Mesenteric fat pad (tissue), 1 donor: ENCODE measurements at places on chromosomes 13 and 19. TPM values are rescaled to one million over a fixed set of nuclear protein-coding genes. Genes with fewer than 3 reads are reported as not detected.

The CLEC11A gene
- 13.2 TPM for total RNA-seq

The ERICH4 gene
- not detected for total RNA-seq

The ZNF626 gene
- total RNA-seq, result 8.7 TPM

The S1PR2 gene
- total RNA-seq, result 13.3 TPM

The KCNK6 gene
- total RNA-seq, result 14.3 TPM

The SLC46A3 gene
- total RNA-seq, result 17.9 TPM

The CASP14 gene
- total RNA-seq, result not detected

The TNFRSF19 gene
- 1.5 TPM for total RNA-seq

The GRK1 gene
- not detected for total RNA-seq

DNA sequence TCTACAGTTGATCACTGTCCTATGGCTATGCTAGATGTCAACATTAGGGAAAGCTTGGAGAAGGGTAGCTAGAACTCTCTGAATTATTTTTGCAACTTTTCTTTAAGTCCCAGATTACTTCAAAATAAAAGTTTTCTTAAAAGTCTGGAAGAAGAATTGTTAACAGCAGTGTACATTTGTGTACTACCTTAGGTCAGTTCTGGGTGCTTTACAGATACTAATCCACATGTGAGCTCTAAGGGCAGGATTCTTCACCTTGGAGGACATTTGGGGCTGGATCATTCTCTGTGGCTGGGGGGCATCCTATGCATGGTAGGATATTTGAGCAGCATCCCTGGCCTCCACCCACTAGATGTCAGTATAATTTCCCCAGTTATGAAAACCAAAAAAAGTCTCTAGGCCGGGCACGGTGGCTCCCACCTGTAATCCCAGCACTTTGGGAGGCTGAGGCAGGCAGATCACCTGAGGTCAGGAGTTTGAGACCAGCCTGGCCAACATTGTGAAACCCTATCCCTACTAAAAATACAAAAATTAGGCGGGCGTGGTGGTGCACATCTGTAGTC lies 2.8 kb downstream of the BRME1 start:
- DNase-seq, result no peak

DNA sequence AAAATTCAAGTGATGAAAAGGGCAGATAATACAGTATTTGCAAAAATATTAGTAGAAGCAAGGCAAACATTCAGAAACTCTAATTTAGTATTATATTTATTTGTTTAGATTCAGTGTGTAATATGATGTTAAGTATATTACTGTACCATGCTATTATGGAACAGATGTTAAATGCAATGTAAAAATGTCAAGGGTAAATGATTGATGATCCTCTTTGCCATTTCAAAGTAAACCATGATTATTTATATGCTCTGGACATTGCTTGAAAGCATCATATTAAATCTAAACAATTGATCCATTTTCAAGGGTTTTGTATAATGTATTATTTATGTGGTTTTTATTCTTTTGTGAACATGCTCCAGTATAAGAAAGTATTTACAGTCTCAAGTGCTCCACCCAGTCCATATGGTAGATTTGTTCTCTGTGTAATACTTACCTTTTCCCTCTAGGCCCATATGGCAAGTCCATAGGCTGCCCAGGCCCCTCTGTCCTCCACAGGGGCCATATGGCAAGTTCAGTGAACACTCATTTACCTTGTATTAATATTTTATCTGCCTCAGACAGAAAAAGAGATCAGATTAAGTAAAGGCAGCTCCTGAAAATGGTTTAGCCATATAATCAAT lies 353.5 kb downstream of the DACH1 start:
- no peak for DNase-seq

GRCh38 chr13:77599351-77599750 lies 63.8 kb downstream of the SCEL start:
- no peak for DNase-seq

- DNase-seq, result no peak
Measured at GRCh38 chr19:16112778-16113177, 1.1 kb downstream of the RAB8A start.

- no peak for DNase-seq
Measured at GRCh38 chr13:38718374-38718773, 31.5 kb downstream of the FREM2 start.

- DNase-seq, result no peak
Measured at GRCh38 chr19:18221815-18222725, 4.2 kb downstream of the PDE4C start.

- DNase-seq, result no peak
Measured at GRCh38 chr19:51822325-51822724, 27.4 kb downstream of the FPR3 start.

DNA sequence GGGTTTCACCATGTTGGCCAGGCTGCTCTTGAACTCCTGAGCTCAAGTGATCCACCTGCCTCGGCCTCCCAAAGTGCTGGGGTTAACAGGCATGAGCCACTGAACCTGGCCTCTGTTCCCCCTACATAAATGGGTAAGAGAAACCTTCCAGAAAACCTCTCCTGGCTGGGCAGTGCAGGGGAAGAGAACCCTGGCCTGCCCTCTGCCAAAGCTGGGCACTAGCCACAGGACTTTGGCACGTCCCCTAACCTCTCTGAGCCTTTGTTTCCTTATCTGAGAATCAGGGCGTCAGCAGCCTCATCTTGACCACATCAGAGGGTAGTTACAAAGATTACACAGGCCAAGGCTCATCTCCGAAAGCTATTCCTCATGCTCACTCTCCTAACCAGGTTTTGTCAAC lies 2.2 kb downstream of the SBSN start:
- no peak for DNase-seq

DNA sequence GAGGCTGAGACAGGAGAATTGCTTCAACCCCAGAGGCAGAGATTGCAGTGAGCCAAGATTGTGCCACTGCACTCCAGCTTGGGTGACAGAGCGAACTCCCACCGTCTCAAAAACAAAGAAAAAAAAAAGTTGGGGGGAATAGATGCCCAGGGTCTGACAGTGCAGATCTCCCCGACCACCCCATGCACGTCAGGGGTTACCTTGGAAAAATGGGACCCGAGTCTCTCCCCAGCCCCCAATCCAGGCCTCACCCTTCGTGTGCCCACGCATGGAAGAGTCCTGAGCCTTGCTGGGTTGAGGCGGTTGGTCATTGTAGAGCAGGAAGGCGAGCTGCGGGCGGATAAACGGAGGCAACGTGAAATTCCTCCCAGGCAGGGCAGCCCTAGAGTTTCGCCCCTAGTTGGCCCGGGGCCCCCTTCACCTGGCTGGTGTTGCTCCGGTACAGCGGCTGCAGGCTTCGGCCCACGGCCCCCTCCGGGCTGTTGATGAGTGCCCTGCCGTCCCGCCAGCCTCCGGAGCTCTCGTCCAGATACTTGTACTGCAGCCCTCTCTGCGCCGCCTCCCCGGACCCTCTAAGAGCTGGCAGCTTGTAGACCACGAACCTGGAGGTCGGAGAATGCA lies 588 bp downstream of the DNASE2 start:
- no peak for DNase-seq

GRCh38 chr19:46355234-46356148 lies 8.6 kb downstream of the PPP5C start:
- DNase-seq, result no peak

DNA sequence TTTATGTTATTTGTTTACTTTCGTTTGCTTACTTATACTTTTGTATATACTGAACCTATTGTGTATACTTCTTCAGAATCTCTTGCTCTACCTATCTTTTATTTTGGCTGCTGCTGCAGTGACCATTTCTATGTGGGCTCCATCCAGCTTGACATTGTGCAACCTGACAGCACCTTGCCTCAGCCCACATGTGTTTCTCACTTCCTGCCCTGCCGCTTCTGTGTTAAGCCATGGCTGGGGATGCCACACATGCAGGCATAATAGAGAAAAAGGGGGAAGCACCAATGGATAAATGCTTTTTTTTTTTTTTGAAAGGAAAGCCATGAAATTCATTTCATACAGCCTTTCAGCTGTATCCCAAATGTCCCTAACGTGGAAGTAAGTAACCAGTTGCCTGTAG lies 147.6 kb downstream of the RBM26 start:
- no peak for DNase-seq

DNA sequence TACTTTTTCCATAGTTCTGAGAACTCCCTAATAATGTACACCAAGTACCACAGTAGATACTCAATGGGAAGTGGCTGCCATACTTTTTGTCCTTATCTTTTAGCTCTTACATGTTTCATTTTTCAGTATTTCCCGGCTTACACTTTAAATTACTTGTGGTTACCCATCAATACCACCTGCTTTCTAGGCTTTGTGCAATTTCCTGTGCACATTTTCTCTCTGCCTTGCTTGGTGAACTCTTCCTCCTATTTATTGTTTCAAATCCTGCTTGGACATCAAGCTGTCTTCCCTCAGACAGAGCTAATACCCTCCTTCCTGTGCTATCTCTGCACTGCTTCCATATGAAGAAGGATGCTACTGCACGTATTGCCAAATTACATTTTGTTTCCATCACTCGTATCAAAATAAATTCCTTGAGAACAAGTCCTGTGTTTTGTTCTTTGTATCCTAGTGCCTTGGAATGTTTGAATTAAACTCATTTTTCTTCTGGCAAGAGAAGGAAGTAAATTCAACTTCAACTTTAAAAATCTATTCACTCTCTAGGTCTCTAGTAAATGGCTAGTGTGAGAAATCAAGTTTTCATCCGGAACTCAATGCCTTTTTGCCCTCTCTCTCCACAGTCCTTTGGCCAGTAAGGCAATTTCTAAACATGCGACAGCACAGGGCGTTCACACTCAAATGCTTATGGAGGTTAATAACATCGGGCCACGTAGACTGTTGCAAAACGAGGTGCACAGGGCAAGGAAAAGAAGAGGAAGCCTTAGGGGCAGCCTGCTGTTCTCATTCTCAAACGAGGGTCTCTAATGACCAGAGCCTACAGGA lies 5.6 kb downstream of the ZAR1L start:
- DNase-seq, result no peak

DNA sequence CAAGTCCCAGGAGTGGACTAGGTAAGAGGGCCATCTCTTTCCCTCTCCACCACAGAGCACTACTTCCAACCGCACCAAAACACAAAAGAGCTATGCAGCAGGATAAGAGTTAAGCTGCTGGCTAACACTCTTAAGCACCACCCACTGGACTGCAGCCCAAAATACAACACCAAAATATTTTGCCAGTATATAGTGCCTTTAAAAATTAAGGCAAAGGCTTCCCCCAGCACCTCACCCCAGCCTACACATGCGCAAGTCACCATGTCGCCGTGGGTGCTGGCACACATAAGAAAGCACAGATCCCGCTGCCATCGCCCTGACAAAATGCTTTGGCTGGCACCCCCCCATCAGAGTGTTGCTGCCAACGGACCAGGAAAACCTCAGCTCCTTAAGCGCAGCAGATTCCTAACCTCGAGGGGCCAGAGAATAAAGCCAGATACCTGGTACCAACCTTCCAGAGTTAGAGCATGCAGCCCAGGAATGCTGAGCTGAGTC lies 608.3 kb downstream of the PCDH17 start:
- no peak for DNase-seq

- no peak for DNase-seq
Measured at GRCh38 chr13:53191091-53191490, 162.5 kb downstream of the OLFM4 start.

GRCh38 chr19:33403221-33403972 lies 29.9 kb downstream of the CEBPG start:
- no peak for DNase-seq

- DNase-seq, result no peak
Measured at GRCh38 chr13:93723316-93723715, 496.7 kb downstream of the GPC6 start.

DNA sequence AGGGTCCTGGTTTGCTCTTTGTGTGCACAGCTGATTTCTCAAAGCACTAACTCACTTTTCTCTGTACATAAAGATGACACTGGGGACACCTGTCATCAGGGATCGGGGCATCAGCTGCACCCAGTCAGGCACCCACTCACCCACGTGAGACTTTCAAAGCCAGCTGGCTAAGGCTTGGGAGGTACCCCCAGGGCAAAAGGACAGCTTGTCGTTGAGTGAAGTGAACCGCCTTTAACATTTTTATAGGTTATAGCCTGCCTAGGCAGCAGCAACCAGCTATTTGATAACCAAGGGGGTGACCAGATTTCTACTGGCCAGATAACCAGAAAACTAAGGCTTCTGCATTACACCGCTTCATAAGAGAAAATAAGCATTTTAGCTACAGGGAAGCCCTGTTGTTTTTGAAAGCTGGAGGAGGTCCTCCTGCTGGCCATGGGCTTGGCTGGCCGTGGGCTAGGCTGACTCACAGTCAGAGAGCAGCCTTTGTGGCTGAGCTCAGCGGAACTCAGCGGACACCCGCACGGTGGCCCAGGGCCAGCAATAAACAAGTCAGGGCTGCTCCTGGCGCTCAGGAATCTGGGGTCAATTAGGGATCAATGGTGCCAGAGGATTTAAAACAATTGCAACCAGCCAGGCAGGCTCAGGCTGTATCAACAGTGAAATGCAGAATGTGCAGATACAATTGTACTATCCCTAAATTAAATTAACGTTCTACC lies 57.1 kb downstream of the ALOX5AP start:
- no peak for DNase-seq

DNA sequence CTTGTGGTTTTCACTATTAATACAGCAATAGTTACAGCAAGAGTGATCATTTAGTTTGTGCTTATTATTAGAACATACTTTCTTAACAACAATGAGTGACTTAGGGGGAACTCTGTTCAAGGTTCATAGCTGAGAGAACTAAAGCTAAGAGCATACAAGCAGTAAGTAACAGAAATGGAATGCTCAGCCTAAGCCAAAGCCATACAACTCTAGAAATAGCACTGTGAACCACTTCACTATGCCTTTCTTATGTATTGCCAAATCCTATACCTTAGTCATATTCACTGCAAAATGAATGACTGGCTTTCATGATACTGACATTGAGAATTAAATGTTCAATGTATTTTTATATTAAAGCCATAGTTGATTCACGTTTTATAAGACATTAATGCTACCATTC lies 599.7 kb upstream of the SLITRK1 start:
- no peak for DNase-seq

- DNase-seq, result no peak
Measured at GRCh38 chr19:35843676-35844481, 8.4 kb downstream of the NPHS1 start.

GRCh38 chr19:17125062-17125727 lies 49.6 kb downstream of the MYO9B start:
- no peak for DNase-seq

- DNase-seq, result no peak
Measured at GRCh38 chr13:103200118-103200885, 134.1 kb upstream of the SLC10A2 start.

DNA sequence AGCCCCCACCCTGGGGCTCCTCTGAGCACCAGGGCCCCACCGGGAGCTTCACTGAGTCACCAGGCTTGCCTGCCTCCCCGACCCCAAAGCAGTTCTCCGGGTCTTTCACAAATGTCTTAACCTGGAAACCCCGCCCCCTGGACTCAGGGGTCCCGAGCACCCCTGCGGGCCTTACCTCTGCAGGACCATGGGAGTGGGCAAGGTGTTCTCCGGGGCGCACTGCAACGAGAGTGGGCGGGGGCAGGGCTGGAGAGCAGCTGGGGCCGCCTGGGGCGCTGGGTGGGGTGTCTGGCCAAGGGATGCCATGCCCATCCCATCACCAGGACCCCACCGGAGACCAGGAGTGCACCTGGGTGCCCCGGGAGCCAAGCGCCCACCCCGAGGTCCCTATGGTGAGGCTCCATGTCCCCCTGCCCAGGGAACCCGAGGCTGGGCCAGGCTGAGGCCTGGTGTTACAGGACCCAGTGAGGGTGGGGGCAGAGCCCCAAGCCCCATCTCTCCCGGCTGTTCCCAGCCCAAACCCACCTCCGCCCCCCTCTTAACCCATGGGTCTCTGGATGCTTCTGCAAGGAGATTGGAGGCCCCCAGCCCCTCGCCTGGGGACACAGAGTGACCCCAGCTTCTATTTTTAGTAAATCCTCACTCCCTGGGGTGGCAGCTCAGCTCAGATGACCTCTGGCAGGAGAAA lies 10.9 kb downstream of the MKNK2 start:
- DNase-seq, result no peak

- DNase-seq, result no peak
Measured at GRCh38 chr13:44292545-44292944, 81.1 kb upstream of the SERP2 start.
